Daoy (cell line): ENCODE measurements at places on chromosomes 16 and 17. TPM values are rescaled to one million over a fixed set of nuclear protein-coding genes. Genes with fewer than 3 reads are reported as not detected.

DNA sequence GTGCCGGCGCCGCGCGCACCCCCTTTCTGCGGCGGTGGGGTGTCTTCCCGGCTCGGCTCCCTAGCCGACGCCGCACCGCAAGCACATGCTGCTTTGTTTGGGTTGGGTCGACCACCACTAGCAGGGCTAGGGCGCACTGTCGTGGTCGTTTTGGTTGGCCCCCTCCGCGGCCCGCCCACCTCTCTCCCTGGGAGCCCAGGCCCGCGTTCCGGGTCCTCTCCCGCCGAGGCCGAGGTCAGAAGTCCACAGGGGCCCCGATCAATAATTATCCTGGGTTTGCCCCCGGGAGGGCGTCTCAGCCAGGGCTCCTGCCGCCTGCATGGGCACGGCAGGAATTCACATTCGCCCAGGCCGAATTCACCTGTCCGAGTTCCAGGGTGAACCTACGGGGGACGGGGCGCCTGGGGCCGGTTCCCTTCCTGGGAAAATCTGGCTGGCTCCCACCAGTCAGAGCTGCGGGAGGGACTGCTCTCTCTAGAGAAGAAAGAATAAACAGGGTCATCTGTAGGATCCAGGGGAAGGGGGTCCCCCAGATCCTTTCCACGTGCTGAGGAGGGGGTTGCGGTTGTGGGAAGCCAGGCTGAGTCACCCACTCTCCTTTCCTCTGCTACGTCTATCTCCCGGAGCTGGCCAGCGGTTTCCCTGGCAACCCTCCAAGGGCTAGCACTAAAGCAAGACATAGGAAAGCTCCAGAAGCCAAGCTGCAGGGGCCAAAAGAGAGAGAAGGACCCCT is 584 bp upstream of the STAT5B start:
- peak; percentile 83 for DNase-seq

DNA sequence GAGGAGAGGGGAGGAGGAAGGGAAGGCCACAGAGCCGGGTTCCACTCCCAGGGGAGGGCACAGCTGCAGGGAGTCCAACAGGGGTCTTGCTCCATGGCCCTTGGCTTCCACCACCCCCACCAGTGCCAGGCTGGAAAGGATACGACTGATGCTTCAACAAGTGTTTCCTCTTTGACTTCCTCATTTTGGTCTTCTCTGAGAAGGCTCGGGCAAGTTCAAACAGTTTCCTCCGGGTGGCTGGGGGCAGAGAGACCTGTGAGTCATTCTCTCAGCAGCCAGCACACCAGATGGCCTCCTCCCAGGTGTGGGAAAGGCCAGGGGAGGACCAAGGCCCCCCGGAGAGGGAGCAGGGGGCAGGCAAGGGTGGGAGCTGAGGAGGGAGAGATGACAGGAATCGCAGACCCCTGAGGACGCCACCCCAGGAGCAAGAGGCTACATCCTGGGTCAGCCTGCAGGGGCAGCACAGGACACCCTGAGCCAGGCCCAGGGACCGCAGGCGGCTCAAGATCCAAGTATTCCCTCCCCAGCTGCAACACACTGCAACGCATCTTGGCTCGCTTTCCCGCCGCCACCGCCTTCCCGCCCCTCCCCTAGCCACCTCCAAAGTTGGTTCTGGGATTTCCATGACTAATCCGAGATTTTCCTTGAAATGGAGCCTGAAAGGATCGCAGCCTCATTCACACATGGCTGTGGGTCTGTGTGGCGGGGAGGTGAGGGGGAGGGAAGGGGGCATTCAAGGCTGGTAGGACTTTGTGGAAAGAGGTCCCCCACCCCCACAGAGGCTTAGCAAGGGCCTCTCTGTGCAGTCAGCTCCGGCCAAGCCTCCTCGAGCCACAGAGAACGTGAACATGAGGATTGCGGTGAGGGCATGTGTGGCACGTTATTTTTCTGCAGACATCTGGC is 18.4 kb upstream of the MRPS23 start:
- peak; percentile 94 for DNase-seq

DNA sequence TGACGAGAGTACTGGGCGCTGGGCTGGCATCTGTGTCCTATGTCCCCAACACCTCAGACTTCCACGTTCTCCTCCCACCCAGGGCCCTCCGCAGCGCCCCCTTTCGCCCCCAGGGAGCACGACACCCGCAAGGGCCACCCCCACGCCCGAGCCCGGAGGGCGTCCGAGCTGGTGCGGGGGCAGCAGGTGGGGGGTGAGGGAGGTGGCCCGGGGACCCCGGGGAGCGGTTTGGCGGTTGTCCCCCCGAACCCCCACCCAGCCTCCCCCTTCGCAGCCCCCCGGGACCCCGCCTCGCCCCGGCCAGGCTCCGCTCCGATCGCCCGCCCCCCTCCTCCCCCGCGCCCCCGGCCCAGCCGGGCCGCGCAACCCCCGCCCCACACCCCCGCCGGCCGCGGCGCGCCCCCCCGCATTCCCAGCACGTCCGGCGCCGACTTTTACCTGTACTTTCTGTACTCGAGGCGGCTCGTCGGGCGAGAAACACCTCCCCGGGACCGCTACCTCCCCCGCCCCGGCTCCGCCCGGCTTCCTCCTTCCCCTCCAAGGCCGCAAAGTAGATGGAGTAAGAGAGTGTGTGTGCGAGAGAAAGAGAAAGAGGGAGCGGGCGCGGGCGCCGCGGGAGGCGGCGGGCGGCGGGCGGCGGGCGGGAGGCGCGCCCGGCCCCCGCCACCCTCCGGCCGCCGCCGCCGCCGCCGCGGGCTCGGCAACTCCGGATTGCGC is 901 bp downstream of the CDYL2 start:
- peak; percentile 42 for DNase-seq

DNA sequence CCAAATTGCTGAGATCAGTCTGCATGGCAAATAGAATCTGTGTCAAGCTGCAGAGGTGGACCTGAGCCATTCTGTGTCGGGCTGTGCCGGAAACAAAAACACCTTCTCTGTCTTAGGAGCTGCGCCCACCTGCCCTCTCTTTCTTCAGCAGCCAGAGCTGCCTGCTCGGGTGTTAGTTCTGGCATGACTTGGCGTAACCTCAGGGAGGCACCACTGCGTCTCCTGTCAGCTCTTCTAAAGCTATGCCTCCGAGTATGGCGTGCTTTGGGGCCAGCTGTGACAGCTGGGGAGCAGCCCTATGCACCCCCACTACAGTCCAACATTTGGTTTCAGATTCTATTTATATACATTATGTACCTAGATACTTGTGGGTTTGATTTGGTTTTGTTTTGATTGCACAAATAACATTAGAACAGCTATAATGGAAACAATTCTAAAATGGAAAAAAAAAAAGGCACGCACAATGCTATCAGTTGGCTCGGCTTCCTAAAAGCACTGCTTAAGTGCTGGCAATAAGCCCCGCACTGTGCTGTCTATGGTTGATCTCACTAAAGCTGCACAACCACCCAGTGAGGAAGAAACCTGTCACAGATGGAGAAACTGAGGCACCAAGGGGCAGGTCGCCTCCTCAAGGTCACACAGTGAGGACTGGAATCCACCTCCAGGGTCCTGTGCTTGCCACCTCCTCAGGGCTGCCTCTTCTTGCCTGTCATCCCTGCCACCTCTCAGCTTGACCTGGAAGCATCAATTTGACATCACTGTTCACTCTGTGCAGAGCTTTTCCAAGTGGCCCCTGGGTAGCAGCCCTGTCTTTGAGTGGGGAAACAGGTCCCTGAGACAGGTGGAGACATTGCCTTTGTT is 18.7 kb upstream of the ADGRG1 start:
- no peak for DNase-seq

DNA sequence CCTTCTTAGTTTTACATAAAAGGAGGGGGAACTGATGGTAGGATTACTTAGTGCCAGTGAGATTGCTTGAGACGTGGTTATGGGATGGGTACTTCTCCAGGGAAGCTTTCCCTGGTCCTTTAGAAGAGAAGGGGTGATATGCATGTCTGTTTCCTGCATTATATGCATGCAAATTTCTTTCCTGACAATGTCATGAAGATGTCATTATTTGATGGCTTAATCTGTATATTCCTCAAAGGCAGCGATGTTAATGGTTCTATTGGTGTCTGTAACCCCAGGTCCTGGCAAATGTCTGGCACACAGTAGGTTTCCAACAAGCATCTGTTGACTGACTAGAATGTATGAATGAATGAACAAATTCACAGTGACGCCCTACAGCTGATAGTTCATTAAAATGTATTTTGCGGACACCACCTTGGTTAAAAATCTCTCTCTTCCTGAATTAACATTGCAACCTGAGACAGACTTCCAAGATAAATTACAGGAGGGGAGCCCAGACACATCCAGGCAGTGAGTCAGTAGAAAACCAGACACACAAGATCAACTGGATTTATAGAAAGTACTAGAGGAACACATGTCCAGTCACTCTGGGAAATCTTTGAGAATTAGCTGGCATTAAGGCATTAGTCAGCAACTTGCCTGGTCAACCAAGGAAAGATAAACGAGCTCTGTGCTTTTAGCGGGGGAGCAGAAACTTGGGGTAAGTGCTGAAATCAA is 293.4 kb downstream of the XYLT1 start:
- DNase-seq = peak; percentile 53

GRCh38 chr17:81233811-81234505 is 4.9 kb downstream of the TEPSIN start:
- DNase-seq = no peak

- no peak for DNase-seq
These were observed 22.3 kb downstream of the BAIAP2 start for GRCh38 chr17:81057079-81057730.

- DNase-seq = no peak
These were observed 7.0 kb upstream of the TRIM47 start for GRCh38 chr17:75885431-75885830.

GRCh38 chr16:15829460-15829859 is 27.4 kb downstream of the MYH11 start:
- DNase-seq = no peak

GRCh38 chr17:10046786-10047785 is 142.0 kb upstream of the RCVRN start:
- no peak for DNase-seq

DNA sequence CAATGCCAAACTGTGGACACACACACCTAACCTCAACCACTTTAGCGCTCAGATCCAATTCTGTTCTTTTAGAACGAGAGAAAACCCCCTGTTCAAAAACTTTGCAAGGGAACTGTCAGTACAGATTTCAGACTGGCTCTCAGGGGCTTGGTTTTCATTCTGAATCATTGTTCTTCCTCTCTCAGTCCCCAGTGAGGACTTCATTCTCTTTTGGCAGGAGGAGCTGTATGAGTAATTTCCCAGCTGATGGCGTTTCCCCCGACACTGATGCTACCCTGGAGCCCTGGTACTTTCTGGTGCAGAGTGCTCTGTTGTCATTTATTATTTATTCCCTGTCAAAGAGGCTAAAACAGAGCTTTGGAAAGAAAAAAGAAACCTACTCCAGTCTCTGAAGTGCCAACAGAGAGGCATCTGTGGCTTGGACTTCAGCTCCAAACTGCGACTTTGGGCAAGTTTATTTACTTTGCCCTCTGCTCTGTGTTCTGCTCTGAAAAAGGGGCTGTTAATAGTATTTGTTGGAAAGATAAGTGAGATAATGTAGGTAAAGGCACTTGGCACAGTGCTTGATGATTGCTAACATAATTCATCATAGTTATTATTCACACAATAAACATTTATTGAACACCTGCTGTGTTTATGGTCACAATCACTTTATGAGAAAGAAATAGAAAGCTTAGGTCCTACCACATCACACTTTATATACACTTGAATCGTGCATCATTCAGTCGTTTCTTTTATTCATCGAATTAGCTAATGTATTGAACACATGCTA is 28.3 kb downstream of the ETV4 start:
- DNase-seq = peak; percentile 47

GRCh38 chr17:11555530-11555929 is 42.7 kb upstream of the DNAH9 start:
- no peak for DNase-seq

PNMT gene
- total RNA-seq = 0.18 TPM in 1 of 2 replicates, not detected in the other
